Esophagus squamous epithelium (tissue), 5 donors: ENCODE measurements at places on chromosomes 4 and X. TPM values are rescaled to one million over a fixed set of nuclear protein-coding genes. Genes with fewer than 3 reads are reported as not detected.

Gene SPANXA1
- total RNA-seq: not detected

Gene ZXDA
- total RNA-seq: 1.4 TPM

Gene ZNF732
- total RNA-seq: 1.9 TPM

Gene SPANXC
- total RNA-seq: not detected

Gene PALLD
- 60.2 TPM for total RNA-seq

DNA sequence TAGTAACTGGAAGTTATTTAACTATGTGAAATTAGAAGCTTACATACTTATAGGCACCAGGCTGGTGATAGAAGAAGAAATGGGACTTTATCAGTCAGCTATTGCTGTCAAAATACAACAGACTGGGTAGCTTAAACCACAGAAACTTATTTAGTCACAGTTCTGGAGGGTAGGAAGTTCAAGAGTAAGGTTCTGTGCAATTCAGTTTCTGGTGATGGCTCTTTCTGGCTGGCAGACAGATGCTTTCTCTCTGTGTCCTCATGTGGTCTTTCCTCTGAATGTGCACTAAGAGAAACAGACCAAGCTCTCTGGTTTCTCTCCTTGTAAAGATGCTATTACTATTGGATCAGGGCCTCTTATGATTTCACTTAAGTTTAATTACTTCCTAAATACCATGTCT, 92.1 kb upstream of the ANKRD50 start:
- no peak for DNase-seq

DNA sequence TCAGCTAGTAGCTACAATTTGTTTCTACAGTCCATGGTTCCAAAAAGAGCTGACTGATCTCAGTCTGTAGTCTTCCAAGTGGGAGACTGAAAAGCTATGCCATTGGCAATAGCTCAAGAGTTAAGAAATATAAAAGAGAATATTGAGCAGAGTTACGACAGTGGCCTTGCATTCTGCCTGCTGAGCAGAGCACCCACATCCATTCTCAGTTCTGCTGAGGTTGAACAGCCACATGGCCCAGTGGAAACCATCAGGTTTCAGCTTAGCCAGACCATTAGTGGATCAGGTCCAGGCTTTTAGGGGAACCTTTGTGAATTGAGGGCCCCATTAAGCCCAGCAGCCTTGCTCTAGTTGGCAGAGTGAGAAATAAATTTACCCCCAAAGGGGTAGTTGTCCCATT, 28.1 kb downstream of the ZNF81 start:
- DNase-seq: no peak

- no peak for DNase-seq
Observed at GRCh38 chr4:118749347-118749988, 64.3 kb downstream of the METTL14 start.

- no peak for DNase-seq
Observed at GRCh38 chr4:119105605-119106004, 30.0 kb upstream of the MYOZ2 start.

DNA sequence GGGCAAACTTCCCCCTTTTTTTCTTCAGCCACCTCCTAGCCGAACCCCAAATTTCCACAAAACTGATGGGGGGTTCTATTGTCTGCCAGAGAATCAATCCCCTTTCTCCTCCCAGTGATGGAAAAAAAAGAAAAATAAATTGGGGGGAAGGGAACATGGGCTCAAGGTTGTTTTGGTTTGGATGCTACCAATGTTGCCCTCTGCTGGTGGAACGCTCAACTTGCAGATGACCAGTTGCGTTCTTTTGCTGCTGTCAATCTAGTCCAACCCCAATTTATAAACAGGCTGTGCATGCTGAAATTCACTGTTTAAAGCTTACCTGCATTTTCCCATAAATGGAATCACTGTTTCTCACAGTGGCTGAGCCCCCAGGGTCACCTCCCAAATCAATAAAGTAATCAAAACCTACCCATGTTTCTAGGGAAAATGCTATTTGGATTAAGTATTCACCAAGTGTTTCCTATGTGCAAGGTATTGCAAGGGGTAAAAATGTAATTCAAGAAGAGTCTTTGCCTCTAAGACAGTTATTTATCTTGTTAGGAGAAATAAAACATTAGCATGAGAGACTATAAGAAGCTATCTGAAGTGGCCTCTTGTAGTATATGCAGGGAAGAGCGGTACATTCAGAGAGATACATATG, 116.7 kb upstream of the TMEM164 start:
- no peak for DNase-seq

GRCh38 chr4:122584519-122584918, 36.3 kb downstream of the IL21 start:
- DNase-seq: no peak

DNA sequence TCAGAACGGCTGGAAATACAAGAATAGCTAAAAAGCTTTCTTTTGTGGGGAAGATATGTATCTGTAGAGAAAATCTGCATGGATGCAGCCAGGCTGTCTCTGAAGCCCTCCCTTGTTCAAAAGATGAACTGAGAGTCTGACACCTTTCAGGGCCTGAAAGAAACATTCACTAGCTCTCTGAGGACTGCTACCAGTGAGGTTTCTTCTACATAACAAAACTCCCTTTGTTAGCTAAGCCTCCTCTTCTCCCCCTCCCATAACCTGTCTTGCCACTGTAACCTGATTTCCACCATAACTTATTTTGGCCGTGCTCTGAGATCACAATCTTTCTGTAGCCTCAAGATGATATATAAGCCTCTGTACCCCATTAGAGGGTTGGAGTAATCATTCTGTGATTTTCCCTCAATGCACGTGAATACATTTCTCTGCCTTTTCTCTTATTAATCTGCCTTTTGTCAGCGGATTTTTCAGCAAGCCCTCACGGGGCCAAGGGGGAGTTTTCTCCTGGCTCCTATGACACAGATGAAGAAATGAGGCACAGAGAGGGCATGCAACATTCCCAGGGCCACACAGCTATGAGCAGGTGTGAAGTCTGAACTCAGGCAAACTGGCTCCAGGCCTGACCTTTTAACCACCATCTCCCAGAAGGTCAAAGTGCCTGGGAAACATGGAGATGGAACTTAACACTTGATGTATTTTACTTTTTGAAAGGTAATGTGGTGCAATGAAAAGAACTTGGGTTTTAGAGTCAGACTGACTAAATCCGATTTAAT, 161.6 kb upstream of the PRDX4 start:
- DNase-seq: no peak

GRCh38 chr4:1288786-1289185, 905 bp upstream of the MAEA start:
- no peak for DNase-seq

- no peak for DNase-seq
Observed at GRCh38 chr4:139188648-139189416, 11.8 kb upstream of the ELF2 start.

DNA sequence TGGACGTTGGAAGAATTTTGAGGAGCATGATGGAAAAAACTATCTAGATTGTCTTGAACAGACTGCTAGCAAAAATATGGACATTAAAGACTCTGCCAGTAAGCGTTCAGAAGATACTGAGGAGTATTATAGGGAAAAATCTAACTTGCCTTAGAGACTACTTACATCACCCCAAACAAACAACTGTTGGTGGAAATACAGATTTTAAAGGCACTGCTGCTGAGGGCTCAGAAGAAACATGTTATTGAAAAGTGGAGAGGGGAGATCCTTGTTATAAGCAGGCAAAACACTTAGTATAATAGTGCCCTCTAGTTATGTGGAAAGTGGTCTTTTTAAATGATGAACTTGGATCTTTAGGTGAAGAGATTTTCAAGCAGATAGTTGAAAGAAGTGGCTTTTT, 29.2 kb downstream of the MAD2L1 start:
- no peak for DNase-seq
